ENCODE measurements at places on chromosomes 2 and 18. TPM values are rescaled to one million over a fixed set of nuclear protein-coding genes. Genes with fewer than 3 reads are reported as not detected.
A peak's percentile ranks its signal among the peaks of the same experiment; 100 is the strongest.

- H3K36me3 ChIP-seq: no peaks in the 10 kb centered on the region
- DNase-seq: peak; percentile 76
- no peak overlapping the region for H3K27ac ChIP-seq
- no peaks in the 10 kb centered on the region for H3K27me3 ChIP-seq
- no peaks in the 10 kb centered on the region for H3K4me1 ChIP-seq
Measured at GRCh38 chr18:24112874-24113615, 25.8 kb upstream of the CABYR start.

GRCh38 chr18:63974991-63975390 is 5.1 kb downstream of the SERPINB8 start:
- no peaks in the 10 kb centered on the region for H3K4me1 ChIP-seq
- no peak overlapping the region for H3K4me3 ChIP-seq
- H3K27ac ChIP-seq: peak overlapping the region; percentile 22
- no peaks in the 10 kb centered on the region for H3K27me3 ChIP-seq

- peak overlapping the region; percentile 71 for H3K27ac ChIP-seq
- no peaks in the 10 kb centered on the region for H3K4me1 ChIP-seq
- H3K36me3 ChIP-seq: no peaks in the 10 kb centered on the region
- no peak for DNase-seq
- H3K27me3 ChIP-seq: no peaks in the 10 kb centered on the region
Measured at GRCh38 chr2:85706063-85706462, 11.9 kb downstream of the GNLY start.

GRCh38 chr2:216389570-216389969 is 17.3 kb upstream of the MARCHF4 start:
- H3K4me1 ChIP-seq: no peaks in the 10 kb centered on the region
- no peak for DNase-seq

GRCh38 chr2:59378127-59378526 is 1137.0 kb upstream of the FANCL start:
- H3K4me3 ChIP-seq: no peak overlapping the region
- no peaks in the 10 kb centered on the region for H3K27me3 ChIP-seq
- no peak for DNase-seq
- no peak overlapping the region for H3K27ac ChIP-seq
- H3K36me3 ChIP-seq: no peaks in the 10 kb centered on the region
- H3K4me1 ChIP-seq: no peaks in the 10 kb centered on the region

Gene PRSS56
- total RNA-seq: not detected

Gene MBD1
- total RNA-seq: 127 TPM

Gene TTN
- total RNA-seq: 10.2 TPM

Gene EFR3B
- total RNA-seq: 1.2 TPM
